Eye (tissue), 1 donor: ENCODE measurements at places on chromosomes 11 and 22.

DNA sequence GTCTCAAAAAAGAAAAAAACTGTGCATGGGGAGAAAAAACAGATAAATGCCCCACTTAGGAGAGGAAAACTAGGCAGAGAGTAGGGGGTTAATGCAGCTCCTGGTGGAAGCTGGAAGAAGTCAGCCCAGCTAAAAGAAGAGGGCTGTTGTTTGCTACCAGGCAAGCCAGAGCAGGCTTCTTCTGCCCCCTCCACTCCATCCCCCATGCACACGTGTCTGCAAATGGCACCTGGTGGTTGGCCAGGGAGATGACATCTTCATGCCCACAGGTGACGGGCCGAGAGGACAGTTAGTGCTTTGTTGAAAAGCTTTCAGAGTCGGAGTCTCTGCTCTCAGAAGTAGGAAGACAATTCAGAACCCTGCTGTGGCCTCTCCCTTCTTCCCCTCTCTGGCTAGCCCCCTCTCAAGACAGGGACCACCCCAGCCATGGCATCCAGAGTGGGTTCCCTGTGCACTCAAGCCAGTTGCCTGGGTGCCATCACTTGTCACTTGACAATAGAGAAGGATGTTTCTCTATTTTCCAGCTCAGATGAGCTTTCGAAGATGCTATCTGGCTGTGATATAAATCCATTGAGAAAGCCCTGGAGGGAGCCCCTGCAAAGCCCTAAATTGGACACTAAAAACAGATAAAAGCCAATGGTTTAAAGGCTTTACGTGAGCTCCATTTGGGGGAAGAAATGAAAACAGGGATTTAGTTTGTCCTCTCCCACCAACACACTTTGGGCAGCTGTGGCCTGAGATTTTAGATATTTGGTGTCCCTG is 142.0 kb downstream of the TRIM29 start:
- no peak for DNase-seq

- no peak for DNase-seq
Measured at GRCh38 chr11:47480762-47481161, 31.8 kb upstream of the RAPSN start.

DNA sequence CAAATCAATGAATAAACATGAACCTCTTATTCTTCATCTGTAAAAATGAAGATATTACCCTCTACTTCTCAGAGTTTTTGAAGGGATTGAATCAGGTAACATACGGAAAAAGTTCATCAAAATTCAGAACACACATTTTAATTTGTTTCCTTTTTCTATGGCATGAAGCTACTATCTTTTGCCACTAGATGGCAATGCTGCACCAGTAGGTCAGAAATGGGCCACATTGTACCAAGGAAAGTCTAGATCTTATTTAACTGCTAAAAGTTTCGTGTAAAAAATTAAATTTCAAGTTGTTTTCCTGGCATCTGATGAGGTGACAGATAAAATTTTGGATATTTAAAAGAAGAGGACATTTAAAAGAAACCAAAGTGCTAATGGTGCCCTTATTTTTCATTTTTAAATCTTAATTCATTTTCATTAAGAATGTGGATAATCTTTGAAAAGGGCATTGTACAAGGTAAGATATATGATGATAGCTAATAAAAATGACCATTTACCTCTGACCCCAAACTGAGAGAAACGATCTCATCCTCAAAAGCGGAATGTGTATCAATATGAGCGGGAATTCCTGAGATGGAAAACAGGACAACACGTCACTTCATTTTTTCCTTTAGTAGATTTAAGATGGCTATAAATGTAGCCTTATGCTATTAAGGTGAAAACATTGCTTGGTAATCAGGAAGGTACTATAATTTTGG is 16.1 kb downstream of the ALKBH8 start:
- DNase-seq: peak; percentile 72

GRCh38 chr11:95576146-95576845 is 213.3 kb downstream of the FAM76B start:
- peak; percentile 58 for DNase-seq

DNA sequence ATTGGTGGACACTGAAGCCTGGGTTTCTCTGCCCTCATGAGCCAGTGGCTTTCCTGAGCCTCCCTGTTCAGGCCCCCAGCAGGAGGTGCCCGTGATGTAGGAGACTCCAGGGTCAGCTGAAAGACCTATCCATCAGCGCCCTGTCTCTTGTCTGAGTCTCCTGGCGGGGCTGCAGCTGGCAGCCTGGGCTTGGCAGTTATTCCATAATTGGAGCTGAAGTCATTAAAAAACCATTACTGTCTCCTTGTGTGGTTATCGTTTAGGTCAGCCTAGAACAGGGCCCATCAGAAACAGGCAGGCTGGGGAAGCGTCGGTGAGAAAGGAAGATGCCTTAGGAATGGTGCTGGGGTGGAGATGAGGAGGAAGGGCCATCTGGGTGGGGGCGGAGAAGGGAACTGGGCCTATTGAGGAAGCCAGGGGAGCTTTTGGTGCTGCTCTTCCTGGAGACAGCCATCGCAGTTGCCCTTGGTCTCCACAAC is 5.0 kb downstream of the TUB start:
- DNase-seq: peak; percentile 84

- peak; percentile 82 for DNase-seq
Measured at GRCh38 chr11:112555491-112556364, 295.1 kb upstream of the PLET1 start.

- DNase-seq: no peak
Measured at GRCh38 chr11:33172345-33172744, 11.1 kb upstream of the CSTF3 start.

DNA sequence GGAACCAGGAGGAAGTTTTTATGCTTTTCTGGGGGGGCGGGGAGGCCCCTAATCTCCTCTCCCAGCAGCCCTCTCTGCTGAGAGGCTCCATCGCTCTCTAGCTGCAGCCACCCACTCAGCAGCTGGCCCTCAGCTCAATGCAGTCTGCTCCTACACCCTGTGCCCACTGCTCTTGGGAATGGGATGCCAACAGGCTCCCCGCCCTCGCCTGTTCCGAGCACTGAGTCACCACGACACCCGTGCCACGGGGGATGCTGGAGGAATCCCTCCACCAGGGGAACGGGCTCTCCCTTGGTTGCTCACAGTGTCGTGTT is 23.5 kb upstream of the SUSD2 start:
- no peak for DNase-seq

- DNase-seq: no peak
Measured at GRCh38 chr22:36369004-36369921, 18.5 kb downstream of the MYH9 start.
